CD4-positive, alpha-beta memory T cell (primary cell): ENCODE measurements at places on chromosomes 11 and 22.

DNA sequence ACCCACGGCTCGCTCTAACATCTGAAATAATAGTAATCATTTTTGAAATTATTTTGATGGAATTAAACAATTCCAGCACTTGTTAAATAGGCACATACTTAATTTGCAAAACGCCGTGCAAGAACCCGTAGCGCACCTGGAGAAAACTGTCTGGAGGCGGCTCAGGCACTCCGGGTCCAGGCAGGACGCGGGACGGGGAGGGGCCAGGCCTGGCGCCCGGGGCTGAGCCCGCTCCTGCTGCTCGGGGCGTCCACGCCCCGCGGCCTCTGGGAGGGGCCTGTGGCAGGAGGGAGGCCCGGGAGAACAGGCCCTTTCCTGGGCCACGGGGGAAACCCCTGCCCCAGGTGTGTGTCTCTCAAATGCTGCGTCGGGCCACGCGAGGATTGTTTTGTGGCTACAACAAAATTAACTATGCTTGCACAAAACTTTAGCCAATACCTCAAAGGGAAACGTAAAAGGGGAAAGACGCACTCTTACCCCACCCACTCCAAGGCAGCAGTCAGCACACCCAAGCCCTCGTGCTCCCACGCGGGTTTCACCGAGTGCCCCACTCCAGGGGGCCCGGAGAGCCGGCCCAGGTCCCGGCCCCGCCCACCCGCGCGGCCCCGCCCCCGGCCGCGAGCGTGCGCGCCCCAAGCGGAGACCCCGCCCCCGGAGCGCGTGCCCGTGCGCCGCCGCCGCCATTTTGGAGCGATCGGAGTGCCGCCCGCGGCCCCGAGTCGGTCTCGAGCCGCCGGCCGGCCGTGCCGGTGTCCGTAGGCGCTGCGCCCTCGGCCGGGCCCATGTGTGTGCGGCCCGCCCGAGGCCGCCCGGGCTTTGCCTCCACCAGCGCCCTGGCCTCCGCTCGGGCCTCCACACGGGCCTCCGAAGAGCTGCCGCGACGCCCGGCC is at the start of gene PPP6R2:
Gene PPP6R2, plus strand, starts transcription at position 677 of the 890 bp plus-strand sequence. CDS start 50,582 bp downstream, outside the sequence.
- peak; percentile 91 for DNase-seq

DNA sequence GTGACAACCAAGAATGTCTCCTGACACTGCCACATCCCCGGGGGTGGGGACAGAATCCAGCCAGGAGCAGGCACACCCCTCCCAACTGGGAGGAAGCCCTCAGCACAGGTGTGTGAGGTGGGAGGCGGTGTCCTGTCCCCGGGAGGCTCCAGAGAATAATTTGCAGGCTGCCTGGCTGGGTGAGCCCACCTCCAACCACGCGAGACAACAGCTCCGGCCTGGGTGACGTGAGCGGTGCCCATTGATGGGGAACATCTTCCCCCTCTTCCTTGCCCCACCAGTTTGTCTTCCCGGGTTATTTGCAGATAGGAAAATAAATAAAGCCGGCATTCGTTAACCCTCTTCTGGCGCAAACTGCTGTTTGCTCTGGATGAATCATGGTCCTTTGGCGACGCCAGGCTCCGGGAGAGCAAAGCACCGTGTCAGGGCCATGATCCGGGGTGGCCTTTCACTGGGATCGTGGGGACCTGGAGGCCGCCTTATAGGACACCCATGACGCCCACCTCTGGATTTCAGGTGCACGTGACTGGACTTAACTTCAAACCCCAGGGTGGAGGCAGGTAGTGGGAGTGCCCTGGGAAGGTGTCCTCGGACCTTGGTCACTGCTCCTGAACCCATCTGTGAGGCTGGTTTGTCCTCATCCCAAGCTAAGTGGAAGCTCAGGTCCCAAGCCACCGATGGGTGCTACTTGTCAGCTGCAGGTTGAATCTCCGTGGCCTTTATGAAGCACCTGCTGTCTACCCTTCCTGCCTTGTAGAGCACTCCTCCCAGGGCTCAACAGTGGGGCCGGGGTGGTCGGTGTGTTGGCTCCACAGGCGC is 13.9 kb downstream of the CCND1 start:
- no peak for DNase-seq

DNA sequence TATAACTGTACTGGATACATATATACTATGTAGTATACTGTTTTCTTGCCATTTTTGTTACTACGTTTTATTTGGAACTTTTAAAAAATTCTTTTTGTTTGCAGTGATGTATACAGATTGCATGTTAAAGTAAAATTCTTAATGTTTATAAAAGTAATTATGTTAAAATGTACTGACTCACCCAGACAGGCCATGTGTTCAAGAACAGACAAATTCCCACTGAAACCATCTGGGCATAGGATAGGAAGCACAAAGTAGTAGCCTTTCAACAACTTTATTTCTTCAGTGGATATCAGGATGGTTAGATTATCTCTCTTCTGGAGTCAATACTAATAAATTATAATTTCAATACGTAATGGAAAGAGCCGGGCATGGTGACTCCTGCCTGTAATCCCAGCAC is 19.8 kb downstream of the PRMT3 start:
- no peak for DNase-seq

DNA sequence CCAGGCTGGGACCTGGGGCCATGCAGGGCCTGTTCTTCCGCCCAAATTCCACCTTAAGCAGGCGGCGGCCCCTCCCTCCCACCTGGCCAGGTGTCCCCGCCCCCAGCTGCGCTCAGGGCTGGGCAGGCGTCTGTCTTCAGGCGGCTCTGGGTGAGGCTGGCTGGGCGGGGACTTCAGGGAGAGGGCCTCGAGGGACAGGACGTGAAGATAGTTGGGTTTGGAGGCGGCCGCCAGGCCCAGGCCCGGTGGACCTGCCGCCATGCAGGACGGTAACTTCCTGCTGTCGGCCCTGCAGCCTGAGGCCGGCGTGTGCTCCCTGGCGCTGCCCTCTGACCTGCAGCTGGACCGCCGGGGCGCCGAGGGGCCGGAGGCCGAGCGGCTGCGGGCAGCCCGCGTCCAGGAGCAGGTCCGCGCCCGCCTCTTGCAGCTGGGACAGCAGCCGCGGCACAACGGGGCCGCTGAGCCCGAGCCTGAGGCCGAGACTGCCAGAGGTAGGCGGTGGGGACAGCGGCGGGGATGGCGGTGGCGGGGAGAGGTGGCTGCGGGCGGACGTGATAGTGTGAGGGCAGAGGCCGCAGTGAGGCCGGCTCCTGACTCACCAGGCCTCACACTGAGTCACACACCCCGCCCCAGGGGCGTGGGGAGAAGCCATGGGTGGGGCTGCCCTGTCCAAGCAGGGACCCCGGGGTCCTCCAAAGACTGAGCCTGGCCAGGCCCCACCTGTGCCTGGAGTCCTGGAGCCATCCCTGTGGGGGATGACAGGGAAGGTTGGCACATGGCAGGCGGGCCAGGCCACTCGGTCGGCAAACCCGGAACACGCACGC is at the start of gene PKP3:
Gene PKP3, plus strand, starts transcription at position 176 of the 824 bp plus-strand sequence. Its CDS starts 84 bp downstream, at position 260.
- no peak for DNase-seq

GRCh38 chr11:108545909-108546501 is 47.6 kb downstream of the EXPH5 start:
- DNase-seq: no peak

- no peak for DNase-seq
Measured at GRCh38 chr22:29722151-29722550, 2.3 kb downstream of the CABP7 start.

DNA sequence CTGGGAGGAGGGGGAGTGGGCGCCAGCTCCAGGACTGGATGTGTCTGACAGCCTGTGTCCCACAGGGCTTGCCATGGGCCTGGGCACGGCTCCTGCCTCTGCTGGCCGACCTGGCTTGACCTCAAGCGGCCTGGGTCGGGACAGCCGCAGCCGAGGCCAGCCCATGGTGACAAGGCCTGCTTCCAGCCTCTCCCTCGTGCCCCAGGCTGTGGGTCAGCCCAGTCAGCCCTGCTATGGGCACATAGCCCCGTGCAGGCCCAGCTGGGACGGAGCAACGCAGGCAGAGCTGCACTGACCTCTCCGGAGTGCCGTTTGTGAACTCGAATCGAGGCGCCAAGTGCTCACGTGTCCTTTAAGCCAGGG is 17.9 kb downstream of the OSBPL5 start:
- no peak for DNase-seq

DNA sequence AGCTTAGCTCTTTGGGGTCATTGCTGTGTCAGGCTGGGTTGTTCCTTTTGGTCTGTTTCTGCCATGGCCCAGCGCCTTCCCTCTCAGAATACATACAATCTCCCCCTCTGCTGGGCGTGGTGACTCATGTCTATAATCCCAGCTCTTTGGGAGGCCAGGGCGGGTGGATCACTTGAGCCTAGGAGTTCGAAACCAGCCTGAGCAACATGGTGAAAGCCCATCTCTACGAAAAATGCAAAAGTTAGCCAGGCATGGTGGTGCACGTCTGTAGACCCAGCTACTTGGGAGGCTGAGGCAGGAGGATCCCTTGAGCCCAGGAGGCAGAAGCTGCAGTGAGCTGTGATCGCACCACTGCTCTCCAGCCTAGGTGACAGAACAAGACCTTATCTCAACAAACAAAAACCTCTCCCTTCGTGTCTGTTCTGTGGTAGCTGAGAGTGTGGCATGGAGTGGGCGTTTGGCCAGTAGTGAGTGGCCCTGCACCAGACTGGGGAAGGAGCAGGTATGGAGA is 46.7 kb upstream of the RAB1B start:
- no peak for DNase-seq

DNA sequence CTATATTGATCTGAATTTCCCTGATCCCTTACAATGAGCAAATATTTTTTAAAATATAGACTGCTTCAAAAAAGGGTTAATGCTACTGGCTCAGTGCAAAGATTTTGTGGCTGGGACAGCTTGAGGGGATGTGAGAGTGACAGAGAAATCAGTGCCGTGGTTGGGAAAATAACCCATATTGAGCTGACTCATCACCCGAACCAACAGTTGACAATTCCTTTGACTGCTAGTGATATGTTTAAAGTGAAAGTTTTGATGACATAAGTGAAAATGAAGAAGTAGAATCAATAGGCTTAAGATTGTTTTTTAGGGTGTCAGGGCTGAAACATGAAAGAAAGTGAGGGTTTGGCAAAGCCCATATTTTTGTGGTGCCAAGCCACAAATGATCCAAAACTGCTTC is 257.1 kb upstream of the TENM4 start:
- no peak for DNase-seq

DNA sequence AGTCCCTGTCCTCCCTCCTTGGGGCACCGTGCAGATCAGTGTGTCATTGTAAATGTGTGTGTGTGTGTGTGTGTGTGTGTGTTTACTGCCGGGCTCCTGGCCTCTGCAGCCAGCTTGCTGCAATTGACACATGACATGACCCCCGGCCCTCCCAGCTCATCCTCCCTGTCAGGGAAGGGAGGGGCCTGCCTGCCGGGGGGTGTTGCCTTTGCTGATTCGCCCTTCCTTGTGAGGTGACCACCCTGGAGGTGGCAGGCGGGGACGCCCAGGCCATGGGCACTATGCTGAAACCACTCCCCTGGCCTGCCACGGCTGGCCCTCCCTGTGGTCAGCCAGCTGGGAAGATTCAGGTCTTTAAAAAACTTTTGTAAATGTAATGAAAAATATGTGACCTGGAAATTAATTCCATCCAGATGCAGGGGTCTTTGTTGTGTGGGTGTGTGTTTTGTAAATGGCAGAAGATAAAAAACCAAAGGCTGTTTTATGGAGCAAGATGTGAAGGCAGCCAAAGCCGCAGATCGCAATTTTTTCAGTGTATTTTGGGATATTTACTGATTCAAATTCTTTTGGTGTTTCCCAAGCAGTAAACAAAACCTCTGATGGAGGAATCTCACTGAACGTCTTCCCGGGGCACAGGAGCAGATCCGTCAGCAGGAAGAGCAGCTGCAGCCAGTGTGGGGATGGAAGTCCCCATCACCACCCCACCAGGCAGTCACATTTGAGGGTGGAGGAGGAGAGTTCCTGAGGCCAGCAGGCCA is 23.2 kb downstream of the SHISAL1 start:
- DNase-seq: no peak

DNA sequence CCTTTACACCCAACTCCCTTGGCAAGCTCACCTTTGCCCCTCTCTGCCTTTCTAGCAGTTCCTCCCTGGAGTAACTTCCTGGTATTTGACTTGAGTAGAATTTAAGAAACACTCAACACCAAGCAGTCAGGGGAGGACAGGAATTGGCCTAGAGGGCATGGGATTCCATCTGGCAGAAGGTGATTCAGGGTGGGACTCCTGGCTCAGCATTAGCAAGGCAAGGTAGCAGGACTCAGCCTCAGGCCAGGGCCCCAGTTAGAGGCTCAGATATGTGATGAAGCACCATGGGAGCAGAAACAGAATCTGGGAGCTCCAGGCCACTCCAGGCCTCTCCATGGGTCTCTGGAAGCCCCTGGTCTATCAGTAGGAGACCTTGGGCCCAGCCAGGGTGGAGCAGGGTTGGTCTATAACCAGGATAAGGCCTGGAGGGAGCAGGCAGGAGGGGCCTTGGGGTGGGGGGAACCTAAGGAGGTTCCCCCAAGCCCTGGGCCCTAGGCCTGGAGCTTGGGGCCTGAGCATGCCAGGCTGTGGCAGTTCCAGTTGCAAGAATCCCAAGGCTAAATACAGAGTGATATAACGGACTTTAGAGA is 148.2 kb downstream of the PARVA start:
- no peak for DNase-seq

DNA sequence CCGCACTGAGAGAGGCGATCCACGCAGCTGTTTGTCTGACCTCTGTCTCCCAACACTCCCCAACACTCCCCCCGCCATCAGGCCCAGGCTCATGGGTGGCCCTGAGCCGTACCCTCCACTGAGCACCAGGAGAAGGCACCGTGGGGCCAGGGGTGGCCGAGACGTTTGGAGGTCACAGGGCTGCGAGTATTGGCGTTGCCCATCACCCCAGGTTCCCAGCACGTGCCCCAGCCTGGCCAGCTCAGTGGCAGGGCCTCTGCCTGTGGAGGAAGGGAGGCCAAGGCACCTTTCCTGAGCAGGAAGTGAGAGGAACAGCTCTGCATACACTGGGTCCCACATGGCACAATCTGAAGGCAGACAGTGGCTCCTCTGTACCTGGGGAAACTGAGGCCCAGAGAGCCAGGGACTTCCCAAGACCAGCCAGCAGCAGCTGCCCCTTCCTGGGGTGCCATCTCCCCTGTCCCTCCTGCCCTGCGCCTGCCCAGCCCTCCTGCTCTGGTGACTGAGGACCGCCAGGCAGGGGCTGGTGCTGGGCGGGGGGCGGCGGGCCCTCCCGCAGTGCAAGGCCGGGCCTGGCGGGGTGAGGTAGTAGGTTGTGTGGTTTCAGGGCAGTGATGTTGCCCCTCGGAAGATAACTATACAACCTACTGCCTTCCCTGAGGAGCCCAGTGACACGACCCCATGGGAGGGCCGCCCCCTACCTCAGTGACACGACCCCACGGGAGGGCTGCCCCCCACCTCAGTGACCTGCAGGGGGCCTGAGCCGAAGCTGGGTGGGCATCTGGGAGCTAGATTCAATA is 37.0 kb upstream of the PPARA start:
- DNase-seq: no peak

- no peak for DNase-seq
Measured at GRCh38 chr11:19232910-19233503, 7.7 kb downstream of the E2F8 start.

DNA sequence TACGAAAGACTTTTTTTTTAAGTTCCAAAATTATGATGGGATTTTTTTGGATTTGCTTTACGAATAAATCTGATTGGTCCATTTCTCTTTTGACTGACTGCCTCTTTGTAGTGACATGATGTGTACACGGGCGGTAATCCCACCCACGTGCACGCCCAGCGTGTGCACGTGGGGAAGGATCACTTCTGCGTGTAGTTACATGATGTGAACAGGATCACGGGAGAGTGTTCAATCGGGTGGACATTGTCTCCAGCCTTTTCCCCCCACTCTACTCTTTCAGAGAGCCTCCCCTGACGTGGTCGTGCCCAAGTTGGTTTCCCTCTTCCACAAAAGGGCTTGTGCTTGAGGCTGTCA is 43.1 kb downstream of the KCNC1 start:
- DNase-seq: no peak
